Cerebellar nuclear complex (tissue), 1 donor: ENCODE measurements at places on chromosomes 5 and 9.

GRCh38 chr5:125295405-125295872, 549.0 kb upstream of the ZNF608 start:
- no peak for DNase-seq

DNA sequence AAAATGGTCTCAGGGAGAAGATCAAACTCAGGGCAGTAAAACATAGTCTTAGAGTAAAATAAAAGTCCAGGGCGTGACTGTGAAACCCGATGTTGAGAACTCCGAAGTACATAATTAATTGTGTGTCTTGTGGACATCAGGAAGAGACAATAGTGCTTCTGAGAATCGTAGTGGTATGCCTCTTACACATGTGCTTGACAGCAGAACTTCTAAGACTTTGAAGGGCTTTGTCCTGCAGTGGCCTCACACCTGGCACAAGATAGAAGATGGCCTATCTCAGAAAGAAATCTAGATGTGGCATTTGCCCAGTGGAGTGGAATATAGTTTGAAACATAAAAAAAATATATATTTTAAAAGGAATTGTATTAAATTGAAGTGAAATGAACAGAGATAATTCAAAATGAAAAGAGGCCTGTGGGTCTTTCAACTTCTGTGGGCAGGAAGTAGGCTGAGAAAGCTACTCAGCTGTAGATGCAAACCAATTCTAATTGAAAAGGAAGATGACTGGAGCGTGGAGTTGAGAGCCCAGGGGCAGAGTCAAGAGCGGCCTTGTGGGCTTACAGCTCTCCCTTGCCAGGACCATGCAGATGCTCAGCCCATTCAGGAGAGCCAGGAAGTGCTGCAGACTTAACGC, 468.4 kb downstream of the KDM4C start:
- DNase-seq = no peak

DNA sequence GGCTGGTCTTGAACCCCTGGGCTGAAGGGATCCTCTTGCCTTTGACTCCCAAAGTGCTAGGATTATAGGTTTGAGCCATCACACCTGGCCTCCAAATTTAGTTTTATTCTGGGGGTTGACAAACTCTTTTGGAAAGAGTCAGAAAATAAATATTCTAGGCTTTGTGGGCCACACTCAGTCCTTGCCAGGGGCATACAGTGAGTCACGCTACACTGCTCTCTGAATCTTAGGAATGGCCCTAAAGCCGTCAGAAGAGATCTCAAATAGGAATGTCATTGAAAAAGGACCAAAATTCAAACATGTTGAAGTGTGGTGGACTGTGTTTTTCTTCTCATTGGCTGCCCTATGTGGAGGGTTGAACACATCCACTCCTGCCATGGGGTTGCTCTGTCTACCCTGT, 127.7 kb upstream of the BASP1 start:
- no peak for DNase-seq

DNA sequence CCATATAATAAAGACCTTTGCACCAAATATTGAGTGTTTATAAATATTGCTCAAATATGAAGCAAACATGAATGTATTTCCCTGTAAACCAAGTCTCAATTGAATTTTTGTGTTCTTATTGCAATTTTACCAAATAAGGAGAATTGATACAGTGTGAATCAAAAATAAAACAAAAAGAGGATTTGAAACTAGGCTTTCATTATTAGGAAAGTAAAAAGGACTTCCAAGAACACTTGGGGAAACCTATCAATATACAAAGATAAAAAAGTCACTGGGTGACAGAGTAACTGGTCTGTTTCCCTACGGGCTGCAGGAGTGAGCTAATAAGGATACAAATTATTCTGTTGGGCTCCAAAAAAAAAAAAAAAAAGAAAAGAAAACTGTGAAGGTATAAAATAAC, 44.8 kb upstream of the SNX2 start:
- DNase-seq = no peak

DNA sequence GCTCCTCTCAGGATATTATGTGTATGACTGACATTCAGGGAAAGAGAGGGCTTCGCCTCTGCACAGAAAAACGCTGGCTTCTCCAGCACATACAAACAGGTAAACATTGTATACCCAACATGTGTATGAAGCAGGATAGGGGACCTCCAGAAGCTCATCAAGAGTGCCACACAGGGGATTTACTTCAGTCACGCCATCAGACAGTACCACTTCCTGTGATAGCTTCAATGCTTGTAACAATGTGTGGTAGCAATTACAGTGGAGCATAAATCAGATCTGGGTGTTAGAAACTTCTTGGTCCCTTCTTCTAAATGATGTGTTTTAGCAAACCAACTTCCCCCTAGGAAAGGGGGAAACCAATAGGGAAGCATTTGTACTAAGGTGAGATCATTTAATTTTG, 160.8 kb downstream of the TSSK1B start:
- DNase-seq = no peak

GRCh38 chr5:38948501-38948900, 102.7 kb downstream of the OSMR start:
- no peak for DNase-seq

DNA sequence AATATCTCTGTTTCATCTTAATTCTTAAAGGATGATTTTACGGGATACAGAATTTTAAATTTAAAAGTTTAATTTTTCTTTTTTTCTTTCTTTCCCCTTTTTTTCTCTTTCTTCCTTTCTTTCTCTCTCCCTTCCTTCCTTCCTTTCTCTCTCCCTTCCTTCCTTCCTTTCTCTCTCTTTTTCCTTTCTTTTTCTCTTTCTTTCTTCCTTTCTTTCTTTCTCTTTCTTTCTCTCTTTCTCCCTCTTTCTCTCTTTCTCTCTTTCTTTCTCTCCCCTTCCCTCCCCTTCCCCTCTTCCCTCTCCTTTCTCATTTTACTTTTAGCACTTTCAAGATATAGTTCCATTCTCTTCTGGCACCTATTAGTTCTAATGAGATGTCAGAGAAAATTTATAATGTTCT, 61.4 kb upstream of the ADRB2 start:
- no peak for DNase-seq

GRCh38 chr9:107810461-107810961, 320.9 kb upstream of the KLF4 start:
- no peak for DNase-seq

- DNase-seq = no peak
Observed at GRCh38 chr5:152337484-152337883, 67.6 kb downstream of the NMUR2 start.

DNA sequence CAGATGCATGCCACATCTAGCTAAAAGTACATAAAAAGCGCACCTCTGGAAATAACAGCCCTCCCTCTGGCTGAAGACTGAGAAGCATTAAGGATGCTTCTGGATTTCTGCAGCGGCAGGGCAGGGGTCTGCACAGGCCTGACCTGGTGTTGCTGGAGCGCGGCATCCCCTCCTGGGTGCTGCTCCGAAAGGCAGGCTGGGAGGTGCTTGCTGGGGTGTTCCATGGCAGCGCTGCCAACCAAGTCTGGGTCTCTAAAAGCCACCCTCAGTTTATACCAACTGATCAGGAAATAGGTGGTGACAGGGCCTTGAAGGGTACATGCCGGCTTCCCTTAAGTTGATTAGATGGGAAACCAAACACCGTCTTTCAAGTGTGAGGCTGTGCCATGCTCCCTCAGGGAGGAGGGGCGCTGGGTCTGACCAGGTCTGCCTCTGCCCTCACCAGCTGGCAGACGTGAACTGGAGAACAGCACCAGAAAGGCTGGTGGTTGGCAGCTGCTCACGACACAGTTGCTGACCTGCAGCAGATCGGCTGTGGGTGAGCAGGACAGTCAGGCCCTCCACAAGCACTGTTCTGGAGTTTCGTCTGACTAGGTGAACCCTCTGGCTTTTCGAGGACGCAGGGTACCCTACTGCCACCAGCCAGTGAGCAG, 81.6 kb downstream of the DAP start:
- no peak for DNase-seq

DNA sequence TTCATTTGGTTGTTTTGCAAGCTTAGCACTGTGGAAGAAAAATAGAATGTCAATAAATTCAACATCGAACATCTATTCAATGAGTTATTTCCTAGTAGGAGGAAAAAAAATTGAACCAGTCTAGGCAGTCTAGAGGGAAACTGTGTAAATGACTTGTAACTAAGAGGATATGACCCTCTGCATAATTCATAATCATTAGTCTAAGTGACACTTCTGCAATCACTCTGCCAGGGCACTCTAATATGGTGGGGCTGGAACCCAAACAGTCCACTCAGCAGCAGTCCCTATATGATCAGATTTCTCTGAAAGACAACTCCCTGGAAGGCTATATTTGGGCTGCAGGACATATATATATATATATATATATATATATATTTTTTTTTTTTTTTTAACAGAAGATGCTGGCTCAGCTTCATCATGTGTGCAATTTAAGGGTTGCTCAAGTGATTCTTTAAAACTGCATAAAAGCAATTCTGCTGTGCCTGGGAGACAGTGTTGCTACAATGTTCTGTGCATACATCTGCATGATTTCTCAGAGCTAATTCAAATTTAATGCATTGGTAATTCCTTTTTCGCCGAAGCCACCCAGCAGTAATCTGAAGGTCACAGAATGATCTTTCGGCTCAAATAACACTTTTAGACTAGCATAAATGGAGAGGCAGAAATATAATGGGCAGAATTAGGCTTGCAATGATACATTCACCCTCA, 482.1 kb upstream of the ZNF608 start:
- no peak for DNase-seq

- no peak for DNase-seq
Observed at GRCh38 chr9:136082496-136083361, 12.4 kb downstream of the NACC2 start.

DNA sequence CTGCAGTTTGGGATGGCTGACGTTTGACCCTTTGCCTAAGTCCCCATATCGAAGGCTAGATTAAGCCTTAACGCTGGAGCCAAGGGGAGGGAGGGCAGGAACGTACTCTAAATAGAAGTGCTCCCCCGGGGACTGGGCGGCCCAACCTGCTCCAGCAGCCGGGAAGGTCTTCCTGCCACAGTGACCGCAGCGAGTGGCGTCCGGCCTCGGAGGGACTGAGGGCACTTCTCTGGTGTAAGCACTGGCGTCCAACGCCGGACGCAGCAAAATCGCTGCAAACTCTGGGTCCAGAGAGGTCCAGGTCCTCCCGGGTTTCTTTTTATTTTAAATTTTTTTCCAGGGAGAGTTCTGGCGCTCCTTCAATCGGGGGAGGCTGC, 505 bp upstream of the ACER2 start:
- no peak for DNase-seq

GRCh38 chr5:1786621-1787471, 12.8 kb downstream of the MRPL36 start:
- no peak for DNase-seq

DNA sequence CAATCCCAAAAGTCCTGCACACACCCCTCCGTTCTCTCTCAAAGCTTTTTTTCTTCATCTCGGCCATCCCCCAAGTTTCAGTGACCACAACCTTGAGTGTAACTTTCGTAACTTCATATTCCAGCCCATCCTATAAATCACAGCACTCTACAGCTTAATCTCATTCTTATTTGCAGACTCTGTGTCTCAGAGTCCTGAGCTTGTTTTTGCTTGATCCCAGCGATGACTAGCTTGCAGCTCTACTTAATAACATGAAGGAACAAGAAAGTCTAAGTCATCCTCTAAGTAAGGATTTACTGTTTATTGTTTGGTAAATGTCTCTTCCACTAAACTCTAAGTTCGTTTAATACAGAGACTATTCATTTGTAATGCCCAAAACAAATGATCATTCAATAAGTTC, 2.6 kb upstream of the SPDL1 start:
- DNase-seq = no peak

DNA sequence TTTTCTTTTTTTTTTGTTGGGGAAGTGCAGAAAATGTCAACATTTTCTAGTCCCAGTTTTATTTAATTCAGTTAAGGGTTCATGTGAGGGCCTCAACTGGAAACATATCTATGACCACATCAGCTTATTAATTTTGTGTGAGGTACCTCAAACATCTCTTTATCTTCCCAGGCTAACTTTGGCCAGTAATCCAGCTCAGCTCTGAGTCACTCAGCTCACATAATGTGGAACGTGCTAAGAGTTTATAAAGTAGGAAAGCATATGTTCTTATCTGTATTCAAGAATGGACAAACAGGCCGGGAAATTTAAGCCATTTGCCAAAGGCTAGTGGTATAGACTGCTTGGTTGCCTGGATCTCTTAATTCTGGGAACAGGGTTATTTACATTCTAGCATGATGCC, 118.4 kb downstream of the INSYN2B start:
- no peak for DNase-seq

DNA sequence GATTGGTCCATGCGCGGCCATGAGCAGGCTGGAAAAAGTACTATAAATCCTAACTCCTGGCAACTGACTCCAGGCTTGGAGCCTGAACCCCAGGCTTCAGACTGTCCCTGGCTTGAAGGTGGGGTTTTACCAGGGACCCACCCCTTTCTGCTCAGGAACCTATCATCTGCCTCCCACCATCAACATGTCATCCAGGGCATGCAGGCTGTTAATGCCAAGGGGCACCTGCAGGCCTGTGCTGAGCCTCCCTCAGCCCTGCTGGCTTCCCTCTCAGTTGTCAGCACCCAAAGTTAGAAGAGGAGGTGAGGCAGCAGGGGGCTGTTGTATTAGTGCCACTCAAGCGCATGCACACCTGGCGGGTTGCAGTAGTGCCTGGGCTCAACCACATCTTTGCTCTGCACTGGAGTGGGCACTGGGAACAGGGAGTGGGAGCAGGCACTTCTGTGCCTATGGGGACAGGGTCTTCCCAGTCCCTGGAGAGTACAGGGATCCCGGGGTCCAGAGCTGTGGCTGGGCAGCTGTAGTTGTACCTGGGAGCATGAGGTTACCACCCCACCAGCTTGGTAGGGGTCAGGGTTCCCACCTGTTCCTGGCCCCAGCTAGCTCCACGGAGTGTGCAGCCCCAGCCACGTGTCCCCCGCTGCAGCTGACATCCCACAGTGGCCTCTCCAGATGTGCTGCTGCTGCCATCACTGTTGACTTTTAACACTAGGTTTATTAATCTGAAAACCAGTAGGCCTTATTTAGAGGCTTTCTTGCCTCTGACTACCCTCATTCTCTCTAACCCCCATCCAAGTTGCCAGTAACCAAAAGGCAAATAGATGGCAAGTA, 306.2 kb upstream of the RIOK2 start:
- DNase-seq = no peak

DNA sequence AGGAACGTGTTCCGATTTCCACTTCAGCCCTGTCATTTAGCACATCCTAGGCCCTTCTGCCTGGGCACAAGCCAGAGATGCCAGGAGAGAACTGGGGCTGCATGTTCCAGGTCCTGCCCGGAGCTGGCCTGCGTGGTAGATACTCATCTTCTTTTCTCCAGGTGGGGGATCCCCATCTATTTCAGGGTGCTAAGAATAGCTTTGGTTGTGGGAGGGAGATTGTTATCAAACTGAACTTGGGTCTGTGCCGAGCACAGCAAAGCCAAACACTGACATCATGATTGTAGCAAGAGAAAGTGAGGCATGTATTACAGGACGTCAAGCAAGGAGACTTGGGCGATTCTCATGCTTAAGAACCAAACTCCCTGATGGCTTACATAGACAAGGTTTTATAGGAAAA, 18.2 kb downstream of the C9orf153 start:
- DNase-seq = no peak
